ENCODE measurements at places on chromosomes 12 and 14.
A peak's percentile ranks its signal among the peaks of the same experiment; 100 is the strongest.

DNA sequence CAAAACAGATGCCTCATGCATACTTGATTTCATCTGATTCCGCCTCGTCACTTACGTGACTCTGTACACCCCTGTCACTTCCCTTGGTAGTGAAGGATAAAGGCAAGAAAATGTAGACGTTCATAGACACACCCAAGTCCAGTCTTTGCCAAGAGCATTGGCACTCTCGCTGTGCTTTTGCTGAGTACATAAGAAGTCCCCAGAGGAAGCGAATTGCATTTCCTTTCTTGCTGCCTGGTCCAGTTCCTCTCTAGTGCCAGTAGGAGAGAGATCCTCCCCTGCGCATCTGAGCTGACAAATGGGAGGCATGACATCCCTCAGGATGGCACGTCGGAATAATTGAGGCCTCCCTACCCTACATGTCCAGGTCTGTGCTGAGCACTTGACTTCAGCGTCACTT is 21.3 kb upstream of the RIN3 start:
- DNase-seq, result no peak

DNA sequence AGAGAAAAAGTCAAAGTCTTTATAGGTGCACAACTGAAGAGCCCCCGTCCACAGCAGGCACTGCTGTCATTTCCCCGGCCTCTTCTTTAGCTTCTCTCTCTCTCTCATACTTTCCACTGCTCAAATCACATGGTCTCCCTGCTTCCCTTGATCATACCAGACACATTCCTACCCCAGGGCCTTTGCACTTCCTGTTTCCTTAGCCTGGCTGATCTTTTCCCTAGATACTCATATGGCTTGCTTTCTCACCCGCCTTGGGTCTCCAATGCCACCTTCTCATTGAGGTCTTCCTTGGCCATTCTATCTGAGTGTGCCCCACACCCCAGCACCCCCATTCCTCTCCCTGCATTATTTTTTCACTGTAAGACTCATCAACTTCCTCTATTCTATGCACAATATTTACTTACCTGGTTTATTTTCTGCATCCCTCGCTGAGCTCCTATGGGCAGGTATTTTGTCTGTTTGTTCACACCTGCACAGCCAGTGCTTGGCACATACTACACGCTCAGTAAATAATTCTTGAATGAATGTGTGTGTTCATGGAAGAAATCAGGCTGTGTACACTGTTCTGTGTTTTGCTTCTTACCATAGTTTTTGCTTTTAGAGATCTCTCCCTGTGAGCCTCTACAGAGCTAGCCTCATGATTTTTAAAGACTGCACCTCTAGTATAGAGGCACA is 31.9 kb downstream of the SERPINA1 start:
- no peak for DNase-seq

DNA sequence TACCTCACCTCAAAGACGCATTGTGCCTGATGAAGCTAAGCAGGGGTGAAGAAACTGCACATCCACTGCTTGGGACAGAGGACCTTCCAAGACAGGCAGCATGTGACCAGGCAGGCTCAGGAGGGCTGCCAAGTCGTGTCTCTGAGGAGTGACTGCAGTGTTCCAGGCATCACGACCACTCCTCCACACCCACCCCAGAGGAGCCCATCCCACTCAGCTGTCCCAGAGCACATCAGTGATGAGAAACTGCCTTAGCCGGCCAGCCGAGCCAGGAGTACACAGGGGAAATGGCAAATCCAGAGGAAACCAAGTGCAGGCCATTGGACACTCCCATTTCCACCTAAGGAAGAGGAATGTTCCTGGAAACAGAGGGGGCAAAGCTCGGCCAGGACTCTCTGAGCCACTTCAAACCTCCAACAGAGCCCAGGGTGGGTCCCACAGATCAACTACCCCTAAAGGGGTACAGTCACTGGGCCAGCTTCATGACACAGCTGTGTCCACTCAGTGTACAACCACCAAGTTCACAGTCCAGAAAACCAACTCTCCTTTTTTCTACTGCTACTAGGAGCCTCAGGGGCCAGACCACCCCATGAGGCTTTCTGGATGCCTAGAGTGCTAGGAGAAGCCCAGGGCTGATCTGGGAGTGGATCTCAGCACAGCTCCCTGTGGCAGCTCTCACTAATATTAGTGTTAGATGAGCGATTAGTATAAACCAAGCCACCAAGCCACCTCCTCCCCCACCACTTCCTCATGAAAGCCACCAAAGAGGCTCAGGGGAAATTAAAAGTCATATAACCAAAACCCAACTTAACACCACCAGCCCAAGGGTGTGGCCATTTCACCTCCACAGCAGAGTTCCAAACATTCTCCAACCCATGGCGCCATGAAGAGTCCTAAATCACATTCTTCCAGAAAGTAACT is 15.4 kb downstream of the PXN start:
- DNase-seq, result no peak

GRCh38 chr14:50762001-50762930 is 68.7 kb downstream of the NIN start:
- DNase-seq, result no peak

DNA sequence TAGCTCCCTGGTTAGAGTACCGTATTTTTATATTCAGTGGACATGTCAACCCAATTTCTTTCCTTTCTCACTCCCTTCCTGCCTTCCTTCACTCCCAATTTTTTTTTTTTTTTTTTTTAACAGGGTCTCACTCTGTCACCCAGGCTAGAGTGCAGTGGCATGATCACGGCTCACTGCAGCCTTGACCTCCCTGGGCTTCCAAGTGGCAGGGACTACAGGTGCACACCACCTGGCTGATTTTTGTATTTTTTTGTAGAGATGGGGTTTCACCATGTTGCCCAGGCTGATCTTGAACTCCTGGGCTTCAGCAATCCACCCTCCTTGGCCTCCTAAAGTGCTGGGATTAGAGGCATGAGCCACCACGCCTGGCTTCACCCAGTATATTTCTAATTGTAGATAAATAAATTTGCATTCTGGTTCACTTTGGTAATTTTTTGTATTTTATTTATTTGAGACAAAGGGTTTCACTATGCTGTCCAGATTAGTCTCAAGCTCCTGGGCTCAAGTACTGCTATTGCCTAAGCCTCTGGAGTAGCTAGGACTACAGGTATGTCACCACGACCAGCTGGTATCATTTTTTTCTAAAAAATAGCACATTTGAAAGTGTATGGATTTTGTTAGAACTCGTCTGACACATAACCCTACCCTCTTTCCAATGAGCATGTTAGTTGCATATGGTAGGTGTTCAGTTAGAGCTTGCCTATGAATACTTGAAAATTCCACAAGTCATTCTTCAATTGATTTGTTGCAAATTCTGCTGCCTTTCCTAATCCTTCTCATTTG is 15.7 kb downstream of the SLC38A2 start:
- DNase-seq, result no peak

GRCh38 chr12:50241178-50241577 is 42.1 kb downstream of the LIMA1 start:
- no peak for DNase-seq

- no peak for DNase-seq
Observed at GRCh38 chr12:64082866-64083268, 139.2 kb downstream of the KICS2 start.

- DNase-seq, result peak; percentile 51
Observed at GRCh38 chr12:95789126-95790032, 1.2 kb downstream of the NTN4 start.

DNA sequence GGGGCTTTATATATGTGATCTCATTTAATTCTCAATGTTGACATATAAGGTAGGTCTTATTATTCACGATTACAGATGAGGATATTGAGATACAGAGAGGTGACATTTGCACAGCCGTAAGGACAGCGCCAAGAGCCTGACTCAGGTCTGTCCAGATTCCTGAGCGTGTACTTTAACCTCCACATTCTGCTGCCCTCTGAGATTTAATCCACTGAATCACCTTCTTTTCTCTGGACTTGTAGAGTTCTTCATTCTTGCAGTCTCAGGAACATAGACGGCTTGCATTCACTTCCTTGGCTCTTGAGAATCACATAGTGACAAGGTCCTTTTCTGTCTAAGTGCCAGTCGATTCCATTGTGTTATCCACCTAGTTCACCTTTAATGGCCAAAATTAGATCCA is 141.0 kb upstream of the ARHGAP5 start:
- DNase-seq, result no peak

GRCh38 chr12:55060470-55060869 is 40.7 kb downstream of the NEUROD4 start:
- no peak for DNase-seq

DNA sequence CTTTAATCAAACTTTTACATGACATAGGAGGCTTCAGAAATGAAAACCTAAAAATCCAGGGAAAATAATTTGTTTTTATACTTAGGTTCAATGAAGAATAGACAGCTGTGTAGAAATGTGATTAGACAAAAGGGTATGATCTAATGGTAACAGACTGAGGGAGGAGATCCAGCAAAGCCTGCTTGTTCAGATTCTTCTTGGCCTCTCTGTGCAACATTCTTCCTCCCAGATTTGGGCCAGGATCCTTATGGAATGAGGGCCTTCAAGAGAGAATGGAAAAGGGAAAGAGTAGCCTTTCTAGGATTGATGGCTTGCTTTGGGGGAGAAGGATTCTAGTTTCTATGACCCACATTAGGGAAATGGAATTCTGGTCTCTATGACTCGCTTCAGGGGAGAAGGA is 94.5 kb upstream of the G2E3 start:
- DNase-seq, result no peak

DNA sequence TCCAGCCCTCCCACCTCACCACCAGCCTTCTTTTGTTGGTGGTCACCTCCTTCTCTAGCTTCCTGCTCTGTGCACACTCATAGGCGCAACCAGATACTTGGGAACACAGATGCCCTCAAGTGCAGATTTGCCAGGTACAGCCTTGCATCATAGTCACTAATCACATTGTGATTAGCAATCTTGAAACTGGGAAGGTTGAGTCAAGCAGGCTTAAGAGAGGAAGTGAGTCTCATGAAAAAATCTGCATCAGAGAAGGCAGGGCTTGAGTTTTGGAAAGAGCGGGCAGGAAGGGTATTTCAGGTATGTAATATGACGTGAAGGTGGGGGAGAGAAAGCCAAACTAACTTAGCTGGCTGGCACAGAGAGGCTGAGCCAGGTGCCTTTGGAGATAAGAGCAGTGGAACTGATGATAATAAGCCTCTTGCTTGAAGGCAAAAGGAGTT is 2.7 kb upstream of the RABGGTA start:
- no peak for DNase-seq

DNA sequence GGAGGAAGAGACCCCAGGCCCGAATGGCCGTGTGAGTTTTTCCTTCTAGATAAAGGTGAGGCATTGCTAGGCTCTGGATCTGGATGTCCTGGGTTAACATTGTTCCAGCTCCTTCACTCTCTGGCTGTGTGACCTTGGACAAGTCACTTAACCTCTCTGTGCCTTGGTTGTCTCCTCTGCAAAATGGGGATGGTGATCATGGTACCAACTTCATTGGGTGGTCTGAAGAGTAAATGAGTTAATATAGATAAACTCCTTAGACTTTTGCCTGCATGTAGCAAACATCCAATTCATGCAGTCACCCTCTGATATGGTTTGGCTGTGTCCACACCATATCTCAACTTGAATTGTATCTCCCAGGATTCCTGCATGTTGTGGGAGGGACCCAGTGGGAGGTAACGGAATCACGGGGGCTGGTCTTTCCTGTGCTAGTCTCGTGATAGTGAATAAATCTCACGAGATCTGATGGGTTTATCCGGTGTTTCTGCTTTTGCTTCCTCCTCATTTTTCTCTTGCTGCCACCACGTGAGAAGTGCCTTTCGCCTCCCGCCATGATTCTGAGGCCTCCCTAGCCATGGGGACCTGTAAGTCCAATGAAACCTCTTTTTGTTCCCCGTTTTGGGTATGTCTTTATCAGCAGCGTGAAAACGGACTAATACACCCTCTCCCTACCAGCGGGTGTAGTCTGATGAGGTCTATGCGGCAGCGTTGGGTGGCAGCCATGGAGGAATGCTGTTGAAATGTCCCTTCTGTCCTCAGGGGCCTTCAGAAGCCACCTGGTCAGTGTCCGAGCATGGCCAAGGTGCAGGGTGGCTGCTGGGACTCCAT is 256.1 kb downstream of the GLT1D1 start:
- no peak for DNase-seq

GRCh38 chr14:99262977-99263448 is 9.0 kb downstream of the BCL11B start:
- DNase-seq, result no peak

DNA sequence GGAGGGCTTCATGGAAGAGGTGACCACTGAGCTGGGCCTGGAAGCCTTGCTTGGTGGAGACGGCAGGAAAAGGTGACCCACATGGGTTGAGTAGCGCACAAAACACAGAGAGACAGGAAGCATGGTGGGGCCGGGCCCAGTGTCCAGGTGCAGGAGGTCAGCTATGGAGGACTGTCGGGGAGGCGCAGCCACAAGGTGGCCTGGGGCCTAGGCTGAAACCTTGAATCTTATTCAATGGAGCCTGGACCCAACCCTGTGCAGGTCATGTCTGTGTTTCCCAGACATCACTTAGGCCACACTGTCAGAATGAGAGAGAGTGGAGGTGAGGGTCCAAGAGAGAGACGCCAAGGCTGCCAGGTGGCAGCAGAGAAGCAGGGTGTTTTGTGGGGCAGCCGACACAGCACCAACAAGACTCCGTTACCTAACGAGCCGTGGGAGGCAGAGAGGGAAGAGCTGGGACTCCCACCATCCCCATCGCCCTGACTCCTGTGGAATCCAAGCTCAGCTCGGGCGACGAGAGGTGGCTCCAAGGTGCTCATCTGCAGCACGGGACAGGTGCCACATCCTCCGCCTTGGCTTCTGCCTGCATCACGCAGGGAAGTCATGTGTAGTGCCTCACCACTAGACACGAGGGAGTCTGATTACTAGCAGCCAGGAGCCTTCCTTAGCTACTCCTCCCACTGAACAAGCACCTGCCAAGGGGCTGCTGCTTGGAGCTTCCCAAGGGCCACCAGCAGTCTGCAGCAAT is 38.7 kb downstream of the DEGS2 start:
- DNase-seq, result no peak

GRCh38 chr14:33390335-33390734 is 451.7 kb downstream of the NPAS3 start:
- DNase-seq, result no peak

DNA sequence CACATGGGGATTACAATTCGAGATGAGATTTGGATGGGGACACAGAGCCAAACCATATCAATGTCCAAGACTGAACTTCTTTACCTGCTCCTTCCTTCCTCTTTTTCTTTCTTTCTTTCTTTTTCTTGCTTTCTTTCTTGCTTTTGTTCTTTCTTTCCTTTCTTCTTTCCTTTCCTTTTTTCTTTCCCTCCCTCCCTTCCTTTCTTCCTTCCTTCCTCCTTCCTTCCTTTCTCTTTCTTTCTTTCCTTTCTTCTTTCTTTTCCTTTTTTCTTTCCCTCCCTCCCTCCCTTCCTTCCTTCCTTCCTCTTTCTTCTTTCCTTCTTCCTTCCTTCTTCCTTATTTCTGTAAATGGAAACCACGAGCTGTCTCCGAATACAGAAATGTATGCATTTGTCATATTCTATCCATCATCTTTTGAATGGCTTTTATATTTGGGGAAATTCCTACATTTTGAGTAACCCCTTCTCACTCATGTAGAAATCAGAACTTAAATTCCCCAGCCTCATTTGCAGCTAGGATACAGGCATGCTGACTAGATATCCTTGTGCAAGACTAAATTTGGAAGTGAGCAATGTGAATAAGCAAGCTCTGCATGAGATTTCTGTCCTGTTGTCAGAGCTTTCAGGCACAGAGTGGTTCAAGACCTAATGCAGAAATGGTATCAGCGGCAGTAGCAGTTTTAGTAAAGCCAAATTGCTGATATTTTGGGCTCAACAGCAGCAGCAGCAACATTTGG is 11.5 kb downstream of the GPR33 start:
- DNase-seq, result no peak

- DNase-seq, result no peak
Observed at GRCh38 chr14:64612021-64612380, 62.2 kb downstream of the PPP1R36 start.

Measured in WTC11 (cell line).